ENCODE measurements at places on chromosomes 7 and 10.

- no peak for DNase-seq
These were observed 223.9 kb upstream of the SHH start for GRCh38 chr7:156036153-156036552.

DNA sequence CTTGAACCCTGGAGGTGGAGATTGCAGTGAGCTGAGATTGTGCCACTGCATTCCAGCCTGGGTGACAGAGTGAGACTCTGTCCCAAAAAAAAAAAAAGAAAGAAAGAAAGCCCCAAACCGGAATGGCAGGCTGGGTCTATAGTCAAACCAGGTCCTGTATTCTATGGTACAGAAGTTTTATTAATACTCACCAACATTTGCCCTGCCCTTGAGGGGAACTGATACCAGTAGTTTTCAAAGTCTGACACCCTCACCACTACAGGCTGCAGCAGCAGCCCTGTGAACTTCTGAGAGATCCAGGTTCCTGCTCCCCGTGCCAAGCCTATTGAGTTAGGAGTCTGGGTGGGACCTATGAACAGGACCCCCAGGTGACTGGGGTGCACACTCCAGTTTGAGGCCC is 80.6 kb downstream of the RGS10 start:
- no peak for DNase-seq

DNA sequence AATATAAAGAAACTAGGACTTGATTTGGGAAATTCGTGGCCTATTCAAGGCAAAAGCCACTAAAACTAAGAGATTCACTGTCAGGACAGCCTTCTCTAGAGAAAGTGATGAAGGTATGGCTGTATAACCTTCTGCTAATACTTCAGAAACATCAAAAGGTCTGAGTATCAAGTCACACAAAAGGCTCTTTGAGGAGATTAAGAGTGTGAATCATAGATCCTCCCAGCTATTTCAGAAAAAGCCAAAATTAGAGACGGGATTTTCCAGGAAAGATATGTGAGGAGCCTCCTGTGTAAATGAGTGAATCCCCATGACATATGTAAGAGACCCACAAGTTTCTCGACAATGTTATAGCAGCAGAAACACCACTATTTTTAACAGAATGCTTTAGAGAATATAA is 56.2 kb downstream of the UBE3C start:
- DNase-seq = no peak

DNA sequence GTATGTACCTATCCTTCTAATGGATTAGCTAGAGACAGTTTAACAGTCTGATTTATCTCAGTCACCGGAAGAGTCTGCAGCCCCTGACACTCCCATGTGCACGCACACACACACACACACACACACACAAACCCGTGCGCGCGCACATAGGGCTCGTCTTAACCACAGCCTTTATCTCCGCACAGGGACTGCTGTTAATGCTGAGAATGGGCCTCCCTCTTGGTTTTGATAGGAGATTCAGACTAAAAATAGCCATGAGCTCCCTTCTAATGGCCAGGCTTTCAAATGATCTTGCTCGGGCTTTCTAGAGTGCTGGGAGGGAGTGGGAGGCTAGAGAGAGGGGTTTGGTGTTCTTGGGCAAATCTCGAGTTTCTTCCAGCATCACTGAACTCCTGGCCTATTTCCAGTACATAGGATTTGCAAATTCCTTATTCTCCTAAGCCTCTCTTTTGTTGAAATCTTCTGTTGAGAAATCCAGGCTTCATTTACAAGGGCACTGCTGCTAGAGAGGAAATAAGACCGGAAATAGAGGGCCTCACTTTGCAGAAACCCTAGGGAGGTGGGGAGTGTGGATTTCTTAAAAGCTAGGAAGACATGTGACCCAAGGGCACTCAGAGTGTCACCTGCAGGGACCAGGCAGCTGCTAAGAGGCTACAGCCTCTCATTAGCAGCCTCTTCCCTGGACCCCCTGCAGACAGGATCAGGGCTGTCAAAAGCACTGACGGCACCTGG is 2.4 kb downstream of the TMEM72 start:
- DNase-seq = no peak

DNA sequence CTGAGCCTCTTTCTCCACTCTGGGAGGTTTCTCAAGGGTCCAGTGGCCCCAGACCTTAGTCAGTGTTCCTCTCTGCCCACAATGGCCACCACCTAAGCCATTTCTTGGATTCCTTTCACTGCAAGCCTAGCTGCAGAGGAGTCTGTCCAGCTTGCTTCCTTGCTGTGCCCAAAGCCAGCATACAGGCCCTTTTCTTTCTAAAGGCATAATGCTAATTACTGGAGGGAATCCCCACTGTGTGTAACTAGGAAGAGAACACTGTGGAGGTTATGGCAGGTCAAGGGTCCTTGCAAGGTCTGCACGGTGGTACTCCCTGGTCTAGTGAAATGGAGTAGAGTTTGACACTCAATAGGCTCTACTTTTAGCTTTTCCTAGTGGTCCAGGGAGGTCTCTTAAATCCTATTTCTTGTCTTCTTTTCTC is 70.4 kb upstream of the CC2D2B start:
- DNase-seq = no peak

DNA sequence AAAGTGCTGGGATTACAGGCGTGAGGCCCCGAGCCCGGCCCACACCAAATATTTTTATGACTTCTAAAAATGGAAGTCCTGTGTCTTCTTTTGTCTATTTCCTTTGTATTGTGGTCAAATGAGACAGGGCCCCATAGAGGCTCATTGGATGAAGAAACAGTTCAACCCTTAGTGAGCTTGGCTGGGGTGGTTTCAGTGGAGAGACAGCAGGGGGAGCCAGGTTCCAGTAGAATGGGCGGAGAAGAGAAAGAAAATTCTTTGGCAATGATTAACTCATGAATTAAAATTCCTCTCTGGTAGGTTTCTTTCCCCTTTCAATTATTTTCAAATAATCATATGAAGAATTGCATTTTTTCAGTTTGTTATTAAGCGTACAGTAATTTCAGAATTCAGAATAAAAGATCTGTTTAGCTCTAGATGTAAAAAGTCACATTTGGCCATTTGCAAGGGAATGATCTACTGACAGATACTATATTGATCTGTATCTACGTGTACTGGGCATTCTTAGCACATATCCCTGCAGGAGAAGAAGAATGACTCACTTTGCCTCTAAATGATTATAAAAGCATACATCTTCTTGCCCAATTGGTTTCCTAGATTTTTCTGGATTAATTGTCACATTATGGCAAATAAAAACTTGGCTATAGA is 43.2 kb downstream of the PNLIPRP3 start:
- DNase-seq = peak; percentile 15

- no peak for DNase-seq
These were observed 63.5 kb downstream of the FAM53B start for GRCh38 chr10:124680675-124681074.

GRCh38 chr7:73602721-73603651 is 21.3 kb downstream of the MLXIPL start:
- DNase-seq = no peak

GRCh38 chr10:128912568-128913311 is 554.3 kb upstream of the MGMT start:
- DNase-seq = no peak

DNA sequence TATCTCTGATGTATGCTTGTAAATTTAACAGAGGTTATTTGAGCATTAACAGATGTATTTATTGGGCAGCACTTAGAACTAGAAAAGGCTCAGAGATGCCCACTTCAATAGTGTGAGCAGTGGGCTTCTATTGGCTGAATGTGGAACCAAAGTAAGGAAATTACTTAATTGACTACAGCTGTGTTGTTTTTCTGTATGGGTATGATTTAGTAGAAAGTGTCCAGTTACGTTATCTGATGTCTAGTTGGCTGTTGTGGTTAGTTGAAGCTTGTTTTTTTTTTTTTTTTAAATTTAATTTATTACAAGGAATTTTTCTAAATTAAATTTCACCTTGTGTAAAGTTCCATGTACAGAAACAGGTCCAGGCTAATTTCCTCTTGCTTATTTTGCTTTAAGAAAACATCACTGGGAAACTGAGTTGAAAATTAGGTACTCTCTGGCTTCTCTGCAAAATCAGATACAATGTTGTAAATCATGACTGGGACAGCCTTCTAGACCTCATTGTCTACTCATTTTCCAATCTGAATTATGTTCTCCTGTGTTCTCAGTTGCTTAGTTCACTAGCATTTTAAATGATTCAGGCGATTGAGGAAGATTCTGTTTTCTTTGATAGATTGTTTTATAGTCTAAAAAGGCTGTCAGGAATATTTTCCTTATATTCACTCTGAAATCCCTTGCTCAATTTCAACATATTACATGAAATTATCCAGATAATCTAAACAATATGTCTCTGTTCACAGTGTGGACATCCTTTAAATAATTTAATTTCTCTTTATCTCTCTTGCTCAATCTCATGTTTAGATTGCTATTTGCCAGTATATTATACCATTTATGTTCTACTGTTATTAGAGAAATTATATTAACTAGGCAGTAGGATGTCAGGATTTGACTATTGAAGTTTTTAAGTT is 53.0 kb downstream of the PHF14 start:
- no peak for DNase-seq

DNA sequence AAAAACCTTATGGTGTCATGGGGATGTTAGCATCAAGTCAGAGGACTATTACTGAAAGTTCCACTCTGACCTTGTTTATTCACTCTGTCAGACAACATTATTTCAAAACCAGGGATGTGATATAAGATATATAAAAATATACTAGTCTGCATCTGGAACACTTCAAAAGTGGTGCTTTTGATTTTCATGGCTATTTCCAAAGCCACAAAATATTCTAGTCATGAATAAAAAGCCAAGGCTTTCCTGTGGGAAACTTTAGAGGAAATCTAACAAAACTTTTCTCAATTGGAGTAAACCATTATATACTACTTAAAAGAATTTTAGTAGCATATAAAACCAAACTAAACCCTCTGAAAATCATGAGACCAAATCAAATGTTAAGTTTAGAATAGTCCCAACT is 205.2 kb downstream of the TMEM26 start:
- no peak for DNase-seq

DNA sequence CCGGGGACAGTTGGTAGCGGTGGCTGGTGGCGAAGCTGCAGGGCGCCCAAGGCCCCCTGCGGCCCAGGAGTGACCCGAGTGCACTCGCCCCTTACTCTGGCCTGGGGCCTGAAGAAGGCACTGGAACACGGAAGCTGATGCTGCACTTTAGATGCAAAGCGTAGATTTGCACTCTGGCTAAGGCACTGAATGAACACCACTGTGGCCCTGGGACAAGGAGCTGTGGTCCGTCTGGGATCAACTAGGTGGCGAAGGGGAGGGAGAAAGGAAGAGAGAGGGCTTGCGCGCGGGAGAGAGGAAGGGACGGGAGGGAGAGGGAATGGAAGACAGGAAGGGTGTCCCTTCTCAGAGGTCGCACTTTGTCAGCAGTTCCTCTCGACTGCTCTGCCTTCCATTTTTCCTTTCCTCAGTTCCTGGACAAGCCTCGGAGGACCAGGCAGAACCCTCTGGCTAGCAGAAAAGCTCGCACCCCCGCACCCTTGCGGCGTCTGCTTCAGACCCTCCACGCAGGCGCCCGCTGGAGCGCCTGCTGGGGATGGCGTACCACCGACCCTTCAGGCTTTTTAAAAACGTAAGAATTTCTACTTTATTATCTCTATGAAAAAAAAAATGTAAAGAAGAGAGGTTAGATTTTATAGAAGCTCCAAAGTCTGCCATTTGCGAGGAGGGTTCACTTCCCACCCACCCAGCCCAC is 1.2 kb downstream of the FERD3L start:
- no peak for DNase-seq

DNA sequence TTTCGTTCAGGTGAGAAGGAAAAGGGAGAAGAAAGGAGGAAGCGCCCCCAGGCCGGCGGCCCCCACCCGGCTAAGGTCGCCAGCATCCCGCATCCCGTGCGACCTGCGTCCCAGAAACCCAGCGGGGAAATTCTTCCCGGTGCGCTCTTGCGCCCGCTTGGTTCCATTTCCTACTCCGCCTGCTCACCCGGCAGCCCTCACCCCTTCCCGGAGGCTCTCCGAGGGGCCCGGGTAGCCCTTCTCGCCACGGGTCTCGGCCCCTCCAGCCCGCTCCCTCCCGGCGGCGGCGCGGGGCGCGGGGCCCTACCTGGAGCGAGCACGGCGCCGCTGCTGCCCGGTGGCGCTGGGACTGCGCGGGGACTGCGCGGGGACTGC is at the start of gene PRKCQ:
Gene PRKCQ (minus strand): TSS at position 373 of the 375 bp plus-strand sequence. CDS start 65,141 bp downstream, outside the sequence.
- DNase-seq = no peak

DNA sequence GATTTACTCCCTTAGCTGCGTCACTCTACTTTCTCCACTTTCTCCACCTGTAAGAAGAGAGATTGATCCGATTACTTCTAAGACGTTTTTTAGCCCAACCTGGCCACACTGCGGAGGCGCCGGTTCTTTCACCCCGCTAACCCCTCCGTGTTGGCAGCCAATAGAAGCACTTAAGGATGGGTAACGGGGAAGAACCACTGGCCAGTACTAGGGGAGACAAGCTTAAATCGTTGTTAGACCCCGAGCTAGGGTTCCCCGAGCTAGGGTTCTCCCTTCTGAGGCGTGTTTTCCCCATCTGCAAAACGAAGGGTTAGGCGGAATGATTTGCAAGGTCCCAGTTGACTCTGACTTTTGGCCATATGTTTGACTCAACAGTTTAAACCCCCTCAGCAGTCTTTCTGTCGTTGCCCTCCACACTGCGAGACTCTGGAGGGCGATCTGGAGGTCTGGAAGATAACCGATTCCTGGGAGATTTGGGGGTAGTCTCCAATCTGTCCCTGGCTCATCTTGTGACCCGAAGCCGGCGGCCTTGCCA is 644 bp downstream of the UMAD1 start:
- DNase-seq = no peak

DNA sequence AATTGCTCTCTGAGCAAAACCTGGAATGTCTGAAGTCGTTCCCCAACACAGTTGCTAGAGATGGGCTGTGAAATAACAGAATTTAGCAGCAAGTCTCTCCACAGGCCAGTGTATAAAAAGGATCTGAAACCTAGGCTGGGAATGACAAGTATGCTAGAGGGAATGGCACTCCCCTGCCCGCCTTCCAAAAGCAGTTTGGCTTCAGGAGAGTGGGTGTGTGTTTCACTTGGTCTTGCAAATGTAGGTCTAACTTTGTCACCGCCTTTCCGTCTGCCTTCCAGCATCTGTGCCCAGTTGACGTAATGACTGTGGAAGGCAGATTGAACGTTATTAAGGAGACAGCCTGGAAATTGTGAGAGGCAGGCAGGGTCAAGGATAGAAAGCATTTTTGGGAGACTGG is 18.0 kb upstream of the MTURN start:
- no peak for DNase-seq

GRCh38 chr7:2559283-2559950 is 638 bp downstream of the IQCE start:
- DNase-seq = peak; percentile 63
